Ascending aorta (tissue), 2 donors: ENCODE measurements at places on chromosomes 12 and 14.

DNA sequence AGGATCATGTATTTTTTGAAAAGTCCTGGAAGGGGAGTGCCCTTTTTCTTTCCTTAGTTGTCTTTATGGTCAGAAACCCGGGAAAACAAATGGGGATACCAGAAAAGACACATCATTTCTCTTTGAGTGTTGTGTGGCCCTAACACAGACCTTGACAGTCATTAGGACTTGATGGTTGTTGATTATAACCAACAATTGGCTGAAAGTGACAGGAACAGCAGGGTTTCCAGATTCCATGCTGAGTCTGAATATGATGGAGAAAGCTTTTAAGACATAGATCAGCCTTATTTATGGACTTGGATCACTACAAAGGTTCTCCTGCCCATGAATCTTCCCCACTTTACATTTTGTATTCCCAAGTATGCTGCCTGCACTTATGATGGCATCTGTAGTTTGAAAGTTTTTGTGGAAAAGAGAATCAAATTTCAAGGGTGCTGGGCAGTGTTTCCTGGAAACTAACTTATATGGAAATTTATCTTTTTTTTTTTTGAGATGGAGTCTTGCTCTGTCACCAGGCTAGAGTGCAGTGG is 30.4 kb downstream of the POLR3B start:
- DNase-seq, result no peak

- DNase-seq, result no peak
These were observed 46.1 kb downstream of the VCPKMT start for GRCh38 chr14:50070230-50070629.

DNA sequence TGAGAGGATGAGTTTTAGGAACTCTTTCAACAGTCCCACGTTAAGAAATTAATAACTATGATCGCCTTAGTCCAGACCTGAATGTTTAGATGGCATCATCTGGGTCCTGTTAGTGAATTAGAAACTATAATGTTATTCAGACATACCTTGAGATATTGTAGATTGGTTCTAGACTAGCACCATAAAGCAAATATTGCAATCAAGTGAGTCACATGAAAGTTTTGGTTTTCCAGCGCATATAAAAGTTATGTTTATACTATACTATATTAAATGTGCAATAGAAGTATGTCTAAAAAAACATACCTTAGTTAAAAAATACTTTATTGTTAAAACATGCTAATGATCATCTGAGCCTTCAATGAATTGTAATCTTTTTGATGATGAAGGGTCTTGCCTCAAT is 106.6 kb upstream of the ATP2B1 start:
- no peak for DNase-seq

- DNase-seq, result no peak
These were observed 20.8 kb downstream of the TNFAIP2 start for GRCh38 chr14:103144085-103144484.

DNA sequence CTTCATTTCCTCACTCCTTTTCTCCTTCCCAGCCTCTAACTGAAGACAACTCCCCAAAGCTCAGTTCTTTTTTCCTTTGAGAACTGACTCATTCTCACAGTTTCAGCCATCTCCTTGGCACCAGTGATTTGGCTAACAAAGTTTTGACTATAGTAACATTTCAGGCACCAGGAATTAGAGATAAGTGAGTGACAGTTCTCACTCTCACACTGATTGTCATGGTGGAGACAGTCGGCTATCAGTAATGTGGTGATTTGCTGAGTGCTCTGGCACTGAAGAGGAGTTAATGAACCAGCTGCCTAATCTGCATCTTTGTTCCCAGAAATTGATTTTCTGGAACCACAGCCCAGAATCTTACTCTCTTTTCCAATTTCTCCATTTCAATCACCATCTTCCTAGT is 29.5 kb downstream of the HELB start:
- DNase-seq, result no peak

DNA sequence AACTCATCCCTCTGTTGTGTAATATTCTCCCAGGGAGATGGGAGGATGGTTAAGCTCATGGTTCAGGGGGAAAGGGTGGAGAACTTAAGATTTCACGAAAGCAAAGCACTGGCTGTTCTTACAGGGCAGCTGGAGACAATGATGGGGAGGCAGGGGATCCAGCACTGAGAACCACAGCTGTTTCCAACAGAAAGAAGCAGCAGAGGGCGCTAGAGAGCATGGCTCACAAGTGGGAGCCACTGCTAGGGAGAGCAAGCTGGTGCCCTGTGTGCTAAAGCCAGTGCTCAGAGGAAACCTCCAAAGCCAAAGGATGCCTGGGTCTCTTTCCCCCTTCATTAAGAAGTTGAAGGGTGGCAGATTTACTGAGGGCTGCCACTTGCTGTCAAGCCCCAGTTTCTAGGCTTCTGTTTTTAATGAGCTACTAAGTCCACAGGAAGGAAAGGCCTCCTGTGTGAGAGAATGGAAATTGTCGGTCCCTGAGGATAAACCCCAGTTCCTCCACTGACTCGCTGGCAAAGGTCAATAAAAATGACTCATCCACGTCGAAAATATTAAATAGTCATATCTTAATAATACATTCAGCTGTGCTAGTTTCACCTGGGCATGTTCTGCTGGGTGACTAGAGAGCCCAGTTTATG is 199.7 kb downstream of the ANO2 start:
- DNase-seq, result peak; percentile 68

DNA sequence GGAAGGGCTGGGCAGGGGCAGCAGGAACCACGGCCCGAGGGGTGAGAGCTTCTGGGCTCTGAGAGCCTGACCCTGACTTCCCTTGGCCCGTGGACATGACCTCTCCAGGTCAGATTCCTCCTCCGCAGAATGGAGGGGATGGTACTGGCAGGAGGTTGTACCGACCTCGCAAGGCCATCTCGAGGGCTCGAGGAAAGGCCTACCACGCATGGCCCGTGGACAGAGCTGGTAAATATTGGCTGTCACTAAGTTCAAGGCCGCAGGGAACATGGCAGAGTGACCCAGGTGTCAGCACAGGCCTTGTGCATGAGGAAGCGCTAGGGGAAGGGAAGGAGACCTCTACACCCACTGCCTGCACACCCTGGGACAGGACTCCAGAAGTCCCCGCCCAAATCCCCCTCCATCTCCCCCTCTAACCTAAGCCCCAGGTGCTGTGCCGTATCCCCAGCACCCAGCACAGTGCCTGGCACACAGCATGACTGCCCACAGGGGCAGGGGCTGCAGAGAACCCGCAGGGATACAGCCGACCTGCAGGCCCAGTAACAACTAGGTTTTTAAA is 54.9 kb upstream of the PPP2R5C start:
- no peak for DNase-seq

GRCh38 chr14:36217732-36218131 is 41.2 kb upstream of the PTCSC3 start:
- DNase-seq, result no peak

DNA sequence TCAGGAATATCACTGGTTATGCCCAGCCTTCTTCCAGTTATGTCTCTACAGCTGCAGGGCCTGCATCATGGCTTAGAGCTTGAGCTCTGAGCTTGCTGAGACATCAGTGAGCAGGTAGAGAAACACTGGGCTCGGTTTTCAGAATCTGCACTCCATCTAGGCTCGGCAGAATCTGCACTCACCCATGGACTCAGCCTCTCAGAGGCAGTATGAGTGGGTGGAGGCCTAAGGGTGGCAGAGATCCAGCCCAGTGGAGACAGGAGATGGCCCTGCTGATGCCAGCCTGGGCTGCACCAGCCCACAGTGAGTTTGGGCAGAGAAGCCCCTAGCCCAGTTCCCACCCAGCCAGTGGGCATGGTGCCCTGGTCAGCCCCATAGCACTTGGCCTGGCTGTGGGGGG is 12.8 kb downstream of the KRT80 start:
- no peak for DNase-seq

DNA sequence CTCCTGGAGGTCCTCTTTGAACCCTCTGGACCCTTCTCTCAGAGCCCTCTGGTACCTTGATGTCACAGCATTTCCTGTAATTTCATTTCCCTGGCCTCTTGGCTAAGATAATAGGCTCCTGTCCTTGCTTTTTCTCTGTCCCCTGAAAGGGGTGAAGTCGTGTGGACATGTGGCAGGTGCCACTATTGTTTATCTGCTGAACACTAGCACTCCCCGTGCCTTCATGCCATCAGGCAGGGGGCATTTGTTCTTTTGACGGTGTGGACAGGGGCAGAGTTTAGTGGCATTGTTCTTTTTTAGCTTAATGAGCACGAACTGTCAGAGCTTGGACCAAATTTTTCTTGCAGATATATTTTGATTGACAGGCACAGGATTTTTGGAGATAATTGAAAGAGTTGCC is 166.0 kb downstream of the RGS6 start:
- DNase-seq, result no peak

- DNase-seq, result no peak
These were observed 35.7 kb upstream of the TMEM263 start for GRCh38 chr12:106919910-106920544.

DNA sequence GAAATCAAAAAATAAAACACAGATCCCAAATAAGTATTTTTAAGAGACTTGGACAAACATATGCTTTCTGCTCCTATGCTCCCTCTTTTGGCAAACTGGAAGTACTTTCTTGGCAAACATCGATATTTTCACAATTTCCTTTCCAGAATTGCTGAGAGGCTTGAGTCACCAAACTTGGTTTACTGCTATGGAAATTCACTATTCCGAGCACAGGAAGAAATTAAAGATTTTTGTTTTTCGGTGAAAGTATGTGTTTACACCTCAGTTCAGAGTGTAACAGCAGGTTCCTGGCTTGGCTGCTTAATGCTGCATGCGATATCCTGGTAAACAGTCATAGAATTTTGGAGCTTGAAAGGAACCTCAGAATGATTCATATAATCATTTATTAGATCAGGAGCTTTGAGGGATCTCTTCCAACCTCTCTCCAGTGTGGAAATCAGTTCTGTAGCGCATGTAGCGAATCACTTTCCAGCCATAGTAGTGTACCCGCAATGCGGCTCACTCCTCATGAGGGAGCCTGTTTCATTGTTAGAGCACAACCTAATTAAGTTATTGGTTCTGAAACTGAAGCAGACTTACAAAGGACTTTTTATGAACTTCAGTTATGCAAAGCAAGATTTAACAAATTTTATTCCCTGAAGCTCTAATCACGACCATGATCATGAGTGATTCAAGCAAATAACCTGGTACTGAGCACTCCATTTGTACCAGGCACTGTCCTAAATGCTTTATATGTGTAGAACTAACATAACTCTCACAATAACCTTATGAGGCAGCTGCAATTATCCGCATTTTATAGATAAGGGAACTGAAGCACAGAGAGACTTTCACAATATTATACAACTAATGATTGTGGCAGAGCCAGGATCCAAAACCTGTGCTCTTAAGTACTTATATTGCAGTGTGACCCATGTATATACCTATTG is 56.4 kb upstream of the ATP2A2 start:
- peak; percentile 69 for DNase-seq

DNA sequence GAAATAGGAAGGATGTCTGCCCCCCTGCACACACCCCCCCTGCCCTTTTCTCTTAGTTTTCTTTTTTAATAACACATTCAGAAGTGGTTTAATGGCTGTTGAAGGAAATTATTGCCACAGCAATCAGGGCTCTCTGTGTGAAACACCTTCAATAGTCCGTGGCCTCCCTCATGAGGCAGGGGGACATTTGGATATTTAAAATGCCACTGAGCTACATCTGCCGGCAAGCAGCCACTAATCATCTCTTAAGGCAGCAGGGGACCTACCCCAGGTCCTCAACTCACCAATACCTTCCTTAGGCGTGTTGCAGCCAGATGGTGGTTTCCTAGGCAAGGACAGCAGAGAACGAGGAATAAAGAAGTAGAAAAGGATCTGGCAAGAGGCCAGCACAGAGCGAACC is 283.2 kb downstream of the TTC8 start:
- DNase-seq, result no peak
